ENCODE measurements at places on chromosomes 7 and 10. TPM values are rescaled to one million over a fixed set of nuclear protein-coding genes. Genes with fewer than 3 reads are reported as not detected.

GRCh38 chr10:13271552-13272163 lies 28.2 kb downstream of the PHYH start:
- peak; percentile 51 for DNase-seq

The TMEM273 gene
- not detected for total RNA-seq

The TMEM229A gene
- total RNA-seq, result not detected

The ACTR3C gene
- total RNA-seq, result not detected

The FKBP9 gene
- total RNA-seq, result 234 TPM

Data from SJSA1 (cell line).